H1 (cell line): ENCODE measurements at places on chromosomes 3 and 15.
A peak's percentile ranks its signal among the peaks of the same experiment; 100 is the strongest.

GRCh38 chr3:196135693-196136639 lies 54.1 kb upstream of the TFRC start:
- DNase-seq, result no peak

GRCh38 chr3:65128346-65128745 lies 440.5 kb upstream of the ADAMTS9 start:
- DNase-seq, result no peak

GRCh38 chr15:41967506-41968206 lies 4.7 kb downstream of the EHD4 start:
- no peak for DNase-seq

DNA sequence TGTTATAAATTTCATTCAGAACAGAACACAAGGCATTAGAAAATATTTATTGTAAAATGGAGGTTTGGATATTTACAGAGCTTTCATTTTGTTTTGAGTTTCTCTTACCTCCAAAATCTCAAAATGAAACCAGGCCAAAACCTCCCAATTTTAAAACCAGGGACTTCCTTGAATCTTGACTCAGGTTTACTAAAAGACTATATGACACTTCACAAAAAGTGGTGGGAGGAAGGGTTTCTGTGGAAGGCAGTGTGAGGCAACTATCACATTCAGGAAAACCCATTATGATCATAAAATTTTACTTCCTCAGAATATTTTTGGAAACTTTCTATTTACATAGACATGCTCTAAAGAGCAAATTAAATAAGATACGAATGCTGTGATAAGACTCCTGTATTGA lies 205.8 kb upstream of the EOMES start:
- no peak for DNase-seq

DNA sequence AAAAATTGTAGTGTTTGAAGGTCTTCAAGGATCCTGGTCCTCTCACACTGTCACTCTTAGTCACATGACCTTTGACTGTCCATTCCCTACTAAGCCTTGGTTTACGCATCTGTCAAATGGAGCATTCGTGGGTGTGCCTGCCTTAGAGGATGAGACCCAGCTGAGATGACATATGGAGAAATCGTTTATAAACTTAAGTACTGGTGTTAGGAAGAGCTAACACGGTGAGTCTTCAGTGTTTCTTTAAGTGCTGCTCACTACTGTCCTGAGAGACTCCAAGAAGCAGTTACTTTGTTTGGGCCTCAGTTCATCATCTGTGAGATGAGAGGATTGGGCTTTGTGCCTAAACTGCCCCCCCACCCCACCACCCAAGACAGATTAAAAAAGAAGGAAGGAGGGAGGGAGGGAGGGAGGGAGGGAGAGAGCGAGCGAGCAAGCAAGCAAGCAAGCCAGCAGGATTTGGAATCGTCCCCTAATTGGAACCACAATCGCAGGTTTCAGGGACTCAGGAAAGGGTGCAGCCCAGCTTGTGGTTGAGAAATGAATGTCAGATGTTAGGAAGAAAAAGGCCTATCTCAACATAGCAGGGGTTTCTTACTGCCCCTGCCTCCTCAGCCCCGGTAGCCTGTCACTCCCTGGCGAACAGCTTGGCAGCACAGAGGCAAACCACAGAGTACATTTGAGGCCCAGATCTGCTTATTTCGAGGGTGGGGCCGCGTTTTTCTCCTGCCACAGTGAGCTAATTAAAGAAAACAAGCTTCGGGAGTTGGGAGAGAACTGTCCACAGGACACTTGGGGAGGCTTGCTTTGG lies 32.7 kb downstream of the SMAD3 start:
- no peak for DNase-seq

DNA sequence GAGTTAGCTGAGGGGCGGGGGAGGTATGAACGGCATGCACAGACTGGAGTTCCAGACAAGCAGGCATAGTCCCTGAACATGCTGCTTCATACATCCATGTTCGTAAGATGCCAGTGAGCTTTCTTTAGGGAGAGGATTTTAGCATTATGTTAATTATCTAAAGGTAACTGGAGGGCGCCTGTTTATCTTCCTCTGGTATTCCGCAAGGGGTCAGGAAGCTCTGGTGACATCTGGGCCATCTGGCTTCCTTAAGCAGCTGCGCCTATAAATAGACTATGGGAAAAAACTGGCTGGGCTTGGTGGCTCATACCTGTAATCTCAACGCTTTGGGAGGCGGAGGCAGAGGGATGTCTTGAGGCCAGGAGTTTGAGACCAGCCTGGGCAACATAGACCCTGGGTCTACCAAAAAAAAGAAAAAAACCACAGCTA lies 1.5 kb upstream of the FBXO22 start:
- DNase-seq, result no peak

DNA sequence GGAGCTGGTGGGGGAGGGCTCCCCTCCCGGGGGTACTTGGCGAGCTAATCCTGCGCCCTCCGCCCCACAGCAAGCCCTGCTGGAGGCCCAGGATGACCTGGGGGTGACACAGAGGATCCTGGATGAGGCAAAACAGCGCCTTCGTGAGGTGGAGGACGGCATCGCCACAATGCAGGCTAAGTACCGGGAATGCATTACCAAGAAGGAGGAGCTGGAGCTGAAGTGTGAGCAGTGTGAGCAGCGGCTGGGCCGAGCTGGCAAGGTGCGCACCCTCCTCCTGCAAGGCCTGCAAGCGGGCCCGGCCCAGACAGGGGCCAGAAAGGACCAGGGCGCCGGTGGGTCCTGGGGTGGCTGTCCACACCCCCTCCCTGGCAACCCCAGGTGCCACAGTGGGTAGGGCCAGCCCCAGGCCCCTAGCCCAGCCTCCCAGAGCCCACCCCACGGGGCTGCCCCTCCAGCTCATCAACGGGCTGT lies 56.5 kb downstream of the SEMA3G start:
- peak; percentile 83 for DNase-seq
